ENCODE measurements at places on chromosomes 16 and 17.

GRCh38 chr17:32192379-32192778 is 50.1 kb downstream of the RHOT1 start:
- no peak for DNase-seq

GRCh38 chr17:1110862-1111598 is 68.8 kb downstream of the ABR start:
- no peak for DNase-seq

GRCh38 chr17:45296833-45297124 is 20.0 kb downstream of the MAP3K14 start:
- no peak for DNase-seq

DNA sequence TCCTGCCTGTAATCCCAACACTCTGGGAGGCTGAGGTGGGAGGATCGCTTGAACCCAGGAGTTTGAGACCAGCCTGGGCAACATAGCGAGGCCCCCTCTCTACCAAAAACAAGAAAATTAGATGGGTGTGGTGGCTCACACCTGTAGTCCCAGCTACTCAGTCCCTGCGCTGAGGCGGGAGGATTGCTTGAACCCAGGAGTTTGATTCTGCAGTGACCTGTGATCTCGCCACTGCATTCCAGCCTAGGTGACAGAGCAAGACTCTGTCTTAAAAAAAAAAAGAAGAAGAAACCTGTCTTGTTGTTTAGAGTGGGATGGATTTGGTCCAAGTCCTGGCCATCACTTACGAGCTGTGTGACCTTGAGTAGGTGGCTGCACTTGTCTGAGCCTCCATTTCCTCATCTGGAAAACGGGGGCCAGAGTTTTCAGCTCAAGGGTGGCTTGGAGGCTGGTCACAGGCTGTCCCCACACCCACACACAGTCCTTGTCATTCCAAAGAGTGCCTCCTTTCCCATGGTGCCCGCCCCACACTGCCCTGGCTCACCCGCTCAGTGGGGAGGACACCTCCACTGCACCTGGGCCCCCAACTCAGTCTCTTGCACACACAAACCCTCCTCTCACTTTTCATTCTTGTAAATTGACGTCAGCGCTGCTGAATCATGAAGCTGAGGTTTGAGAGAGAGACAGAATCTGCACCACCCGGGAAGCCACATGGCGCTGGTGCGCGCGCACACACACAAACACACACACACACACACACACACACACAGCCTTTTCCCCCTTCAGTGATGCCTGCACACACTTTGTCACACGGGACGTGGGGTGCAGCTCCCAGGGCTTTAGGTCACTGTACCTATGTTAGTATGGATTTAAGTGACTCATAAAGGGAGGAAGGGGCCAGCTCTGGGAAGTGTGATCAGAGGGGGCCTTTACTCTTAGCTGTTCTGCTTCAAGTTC is 4.2 kb downstream of the SOCS1 start:
- no peak for DNase-seq

DNA sequence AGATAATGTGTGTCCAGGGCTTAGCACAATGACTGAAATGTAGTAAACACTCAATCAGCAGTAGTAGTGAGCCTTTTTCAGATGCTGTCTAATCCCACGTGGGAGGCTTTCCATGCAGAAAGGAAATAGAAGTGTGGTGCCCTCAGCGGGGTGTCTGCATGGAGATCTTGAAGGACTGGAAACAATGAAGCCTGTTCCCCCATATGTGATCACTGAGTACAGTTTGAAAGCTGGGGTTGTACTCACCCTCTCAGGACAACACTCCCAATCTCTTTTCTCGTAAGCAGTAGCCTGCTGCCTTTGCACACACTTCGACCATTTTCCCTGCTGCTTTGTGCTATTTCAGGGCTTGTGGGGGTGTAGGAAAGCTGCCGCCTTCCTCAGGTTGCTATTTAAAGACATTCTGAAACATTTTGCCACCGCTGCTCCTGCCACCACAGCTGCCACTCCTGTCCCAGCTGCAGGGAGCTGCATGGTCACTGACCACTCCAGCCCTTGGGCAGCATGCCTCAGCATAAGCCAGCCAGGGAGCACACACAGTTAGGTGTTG is 40.6 kb upstream of the HAS3 start:
- DNase-seq, result no peak
